Lung (tissue), 17 donors: ENCODE measurements at places on chromosomes 3 and 15. TPM values are rescaled to one million over a fixed set of nuclear protein-coding genes. Genes with fewer than 3 reads are reported as not detected.

PLSCR5 gene
- not detected for polyA plus RNA-seq

RETNLB gene
- not detected for polyA plus RNA-seq

ACTRT3 gene
- polyA plus RNA-seq, result 2.5 TPM

DLEC1 gene
- polyA plus RNA-seq, result 5.7 TPM

TRANK1 gene
- 4.3 TPM for polyA plus RNA-seq
